ENCODE measurements at places on chromosomes 2 and 18.
A peak's percentile ranks its signal among the peaks of the same experiment; 100 is the strongest.

DNA sequence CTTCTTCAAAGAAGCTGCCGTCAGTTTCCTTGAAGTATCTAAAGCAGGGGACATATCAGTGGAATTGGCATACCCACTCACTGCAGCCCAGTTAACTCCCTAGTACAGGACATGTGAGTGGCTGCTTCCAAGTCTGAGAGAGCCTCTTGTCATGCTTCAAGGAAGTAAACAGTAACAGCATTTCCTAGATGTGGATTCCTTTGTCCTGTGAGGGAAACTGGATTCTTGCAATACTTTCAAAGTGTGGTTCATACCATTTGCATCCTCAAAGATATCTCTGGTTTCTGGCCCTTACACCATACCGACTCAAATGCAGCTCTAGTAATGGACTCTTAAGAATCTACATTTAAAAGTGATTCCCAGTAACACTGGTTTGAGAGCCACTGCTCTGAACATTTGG lies 87.2 kb downstream of the ESCO1 start:
- DNase-seq = no peak

GRCh38 chr2:220188031-220188430 lies 560.6 kb downstream of the SLC4A3 start:
- no peak for DNase-seq

DNA sequence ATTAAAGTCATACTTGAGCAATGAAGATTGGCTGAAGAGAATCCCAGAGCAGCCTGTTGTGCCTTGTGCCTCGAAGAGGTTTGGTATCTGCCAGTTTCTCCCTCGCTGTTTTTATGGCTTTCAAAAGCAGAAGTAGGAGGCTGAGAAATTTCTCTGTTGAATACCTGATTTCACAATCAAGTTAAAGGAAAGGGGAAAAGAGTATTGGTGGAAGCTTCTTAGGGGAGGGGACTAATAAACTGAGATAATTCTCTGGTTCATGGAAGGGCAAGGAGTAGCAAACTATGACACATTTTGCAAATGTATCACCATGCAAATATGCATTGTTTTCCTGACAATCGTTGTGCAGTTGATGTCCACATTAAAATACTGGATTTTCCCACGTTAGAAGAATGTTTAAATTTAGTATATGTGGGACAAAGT lies at the start of gene IL1B:
Gene IL1B, minus strand, starts transcription at position 85 of the 423 bp plus-strand sequence. CDS start 550 bp downstream, outside the sequence.
- peak; percentile 40 for DNase-seq

DNA sequence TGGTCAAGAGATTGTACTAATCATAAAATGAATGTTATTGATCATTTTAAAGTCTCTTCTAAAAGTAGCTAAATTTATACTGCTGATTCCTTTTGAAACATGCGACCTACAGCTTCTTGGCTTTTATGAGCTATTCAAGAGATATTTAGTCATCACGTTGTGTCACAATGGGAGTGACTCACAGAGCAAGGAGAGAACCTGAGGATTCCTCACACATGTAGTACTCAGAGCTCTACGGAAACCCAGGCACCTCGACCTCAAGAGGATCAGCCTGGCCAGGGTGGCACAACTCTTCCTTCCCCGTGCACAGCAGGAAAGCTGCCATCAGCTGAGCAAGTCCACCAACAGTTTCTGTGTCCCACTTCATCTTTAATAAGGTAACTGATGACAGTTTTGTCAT lies at the start of gene DHRS9:
Gene DHRS9, plus strand, starts transcription at position 223 of the 400 bp plus-strand sequence. CDS start 12,019 bp downstream, outside the sequence.
- no peak for DNase-seq

- no peak for DNase-seq
Observed at GRCh38 chr18:78915446-78916008, 64.1 kb upstream of the SALL3 start.

DNA sequence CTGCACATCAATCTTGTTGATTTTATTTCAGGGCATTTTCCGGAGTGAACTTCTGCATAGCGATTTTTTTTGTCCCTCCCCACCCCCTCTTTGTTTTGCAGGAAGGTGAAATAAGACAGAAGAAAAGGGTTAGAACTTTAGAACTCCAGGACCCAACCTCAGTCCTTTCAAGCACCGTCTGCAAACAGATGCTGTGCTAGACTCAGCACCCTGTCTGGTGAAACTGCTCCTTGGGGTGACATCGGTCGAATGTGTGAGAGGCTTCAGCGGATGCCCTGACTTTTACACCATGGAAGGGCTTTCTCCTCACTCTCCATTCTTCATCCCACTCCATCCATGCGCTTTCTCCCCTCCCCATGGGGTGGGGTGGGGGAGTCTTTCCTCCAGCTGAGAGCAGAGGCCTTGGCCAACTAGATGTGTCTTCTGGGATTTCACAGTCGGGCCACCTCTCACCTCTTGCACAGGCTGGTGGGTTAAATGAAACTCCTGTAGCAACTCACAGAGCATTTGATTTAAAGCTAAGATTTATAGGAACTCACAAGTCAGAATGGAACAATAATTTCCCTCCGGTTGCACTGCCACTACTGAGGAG lies 43.3 kb upstream of the EDAR start:
- DNase-seq = no peak

- DNase-seq = no peak
Observed at GRCh38 chr2:207251022-207251421, 85.3 kb upstream of the KLF7 start.

DNA sequence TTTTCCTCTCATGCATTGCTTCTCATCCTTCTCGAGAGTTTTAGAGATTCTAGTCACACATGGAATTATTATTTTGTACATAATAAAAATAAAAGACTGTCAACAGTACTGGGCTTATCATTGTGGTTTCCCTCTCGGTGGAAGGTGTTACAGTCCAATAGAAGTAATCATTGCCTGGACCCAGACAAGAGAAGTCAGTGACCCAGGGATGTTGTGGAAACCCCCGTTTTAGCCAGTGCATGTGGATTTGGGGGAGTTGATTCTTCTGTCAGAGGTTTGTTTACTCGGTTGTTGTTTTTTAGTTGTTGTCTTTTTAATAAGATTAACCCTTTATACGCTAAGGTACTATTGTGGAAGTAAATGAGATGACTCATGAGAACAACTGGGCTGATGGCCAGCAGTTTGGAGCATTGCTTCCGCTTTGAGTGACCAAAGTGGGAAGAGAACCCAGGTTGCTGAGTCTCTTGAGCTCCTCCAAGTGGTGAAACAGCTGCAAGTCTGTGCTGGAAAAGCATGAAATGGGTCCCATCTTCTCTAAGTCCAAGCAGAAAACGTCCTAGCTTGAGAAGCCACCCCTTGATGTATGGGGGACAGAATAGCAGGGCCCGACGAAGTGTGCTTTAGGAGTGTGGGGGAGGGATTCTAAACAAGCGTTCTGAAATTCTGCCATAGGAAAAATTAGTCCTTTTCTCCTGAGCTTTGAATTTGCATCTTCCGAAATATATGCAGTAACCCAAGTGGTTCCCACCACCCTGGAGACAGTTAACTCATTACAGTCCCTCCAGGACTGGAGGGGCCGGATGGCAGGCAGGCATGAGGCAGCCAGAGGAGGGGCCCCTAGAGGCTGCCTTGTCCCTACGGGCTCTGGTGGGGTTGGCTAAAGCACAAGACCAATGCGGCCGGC lies 61.8 kb upstream of the GPR45 start:
- peak; percentile 56 for DNase-seq

DNA sequence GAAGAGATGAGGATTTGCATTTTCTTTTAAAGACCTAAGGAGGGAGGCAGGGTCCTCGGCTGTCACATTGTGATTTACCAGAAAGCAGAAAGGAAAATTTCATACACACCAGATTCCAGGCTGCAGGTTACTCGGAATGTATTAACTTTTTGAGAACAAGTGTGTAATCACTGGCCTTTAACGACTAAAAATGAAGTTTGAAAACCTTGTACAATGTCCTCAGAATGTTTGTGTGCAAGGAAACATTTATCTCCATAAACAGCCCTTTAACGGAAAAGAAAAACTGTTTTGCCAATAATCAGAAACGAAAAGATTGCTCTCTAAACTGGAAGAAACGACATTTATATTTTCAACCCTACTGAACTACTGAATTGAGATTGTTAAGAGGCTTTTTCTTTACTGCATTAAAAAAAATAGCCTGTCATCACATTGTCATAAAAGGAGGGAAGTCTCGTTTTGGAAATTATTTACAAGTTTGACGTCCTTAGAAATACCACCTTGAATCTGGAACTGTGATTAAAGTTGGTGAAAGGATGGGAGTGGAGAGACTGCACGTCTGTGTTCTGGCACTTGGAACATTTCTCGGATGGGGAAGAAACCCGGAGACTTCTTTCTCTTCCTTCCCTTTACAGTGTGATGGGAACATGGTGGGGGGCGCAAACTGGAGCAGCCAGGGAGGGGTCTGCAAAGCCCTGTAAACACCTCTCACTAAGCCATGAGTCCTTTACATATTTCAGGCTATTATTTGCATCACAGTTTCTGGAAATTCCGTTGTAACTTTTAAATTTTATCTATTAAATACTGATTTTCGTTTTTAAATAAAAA lies 134.1 kb upstream of the SIX3 start:
- no peak for DNase-seq

DNA sequence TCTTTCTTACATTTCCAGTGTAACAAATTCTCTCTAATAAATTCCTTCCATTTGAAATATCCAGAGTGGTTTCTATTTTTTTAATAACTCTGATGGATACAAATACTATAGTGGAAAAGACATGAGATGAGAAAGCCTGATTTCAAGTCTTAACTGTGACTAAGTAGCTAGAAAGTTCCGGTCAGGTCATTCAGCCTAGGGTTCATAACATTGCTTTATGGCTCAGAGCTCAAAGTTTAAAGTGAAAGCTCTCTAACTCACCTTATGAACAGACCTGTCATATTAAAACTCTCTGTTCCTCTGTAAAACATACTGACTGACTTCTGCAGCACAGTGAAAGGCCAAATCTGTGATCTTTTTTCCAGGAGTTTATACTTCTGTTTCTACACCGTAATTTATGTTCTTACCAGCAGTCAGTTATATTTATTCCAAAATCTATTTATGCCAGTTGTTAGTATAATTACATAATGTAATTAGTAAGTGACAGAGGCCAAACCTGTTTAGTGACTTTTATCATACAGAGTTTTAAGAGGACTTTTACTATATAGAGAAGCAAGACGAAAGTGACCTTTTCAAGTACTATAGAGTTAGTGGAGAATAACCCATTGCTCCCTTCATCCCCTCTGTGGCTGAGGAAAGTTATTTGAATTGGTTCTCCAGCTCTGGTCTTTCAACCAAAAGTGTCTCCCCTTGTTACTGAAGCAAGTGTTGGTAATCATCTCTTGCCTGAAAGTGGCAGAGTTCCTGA lies 118.8 kb upstream of the PDE1A start:
- no peak for DNase-seq

GRCh38 chr18:55381277-55381676 lies 206.7 kb downstream of the TCF4 start:
- no peak for DNase-seq

DNA sequence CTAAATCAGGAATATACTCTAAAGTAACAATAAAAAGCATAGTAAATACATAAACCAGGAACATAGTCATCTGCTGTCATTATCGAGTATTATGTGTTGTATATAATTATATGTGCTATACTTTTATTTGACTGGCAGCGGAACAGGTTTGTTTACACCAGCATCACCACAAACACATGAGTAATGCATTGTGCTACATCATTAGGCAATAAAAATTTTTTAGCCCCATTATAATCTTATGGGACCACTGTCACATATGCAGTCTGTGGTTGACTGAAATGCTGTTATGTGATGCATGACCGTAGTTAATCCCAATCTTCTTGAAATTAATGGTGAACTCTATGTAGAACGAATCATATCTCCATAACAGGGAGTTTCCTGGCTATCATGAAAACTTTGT lies 136.7 kb upstream of the ZFP36L2 start:
- no peak for DNase-seq

DNA sequence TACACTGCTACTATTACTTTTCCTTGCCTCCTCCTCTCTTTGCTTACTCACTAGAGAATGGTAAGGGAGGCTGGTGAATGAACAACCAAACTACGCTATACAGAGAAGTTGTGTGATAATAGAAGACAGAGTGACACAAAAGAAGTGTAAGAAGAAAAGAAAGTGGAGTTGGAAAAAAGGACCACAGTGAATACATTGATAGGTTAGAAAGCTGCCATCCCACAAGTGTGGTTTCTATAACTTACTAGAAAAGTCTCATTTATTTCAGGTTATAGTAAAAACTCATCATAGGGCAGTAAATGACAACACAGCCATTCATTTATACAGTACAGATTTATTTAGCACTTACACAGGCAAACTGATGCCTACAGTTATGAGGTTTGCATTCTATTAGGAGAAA lies 77.3 kb downstream of the TTC21B start:
- DNase-seq = no peak

DNA sequence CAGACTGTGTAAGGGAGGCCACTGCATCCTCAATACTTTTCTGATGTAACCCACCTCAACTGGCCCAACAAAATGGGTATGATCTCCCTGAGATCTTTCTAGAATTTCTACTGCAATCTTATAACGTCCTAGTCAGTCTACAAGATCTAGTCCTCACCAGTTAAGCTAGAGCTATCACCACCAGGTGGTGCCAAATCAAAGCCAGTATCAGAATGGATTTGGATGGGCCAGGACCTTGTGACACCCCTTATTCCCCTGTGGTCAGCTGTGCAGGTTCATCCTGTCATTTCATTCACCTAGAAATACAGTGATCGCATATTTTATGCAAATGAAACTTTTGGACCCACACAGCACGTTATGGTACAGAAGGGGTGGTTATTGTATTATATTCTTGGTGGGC lies 90.3 kb downstream of the OLA1 start:
- peak; percentile 89 for DNase-seq

- no peak for DNase-seq
Observed at GRCh38 chr2:240811346-240812300, 8.4 kb downstream of the KIF1A start.

- no peak for DNase-seq
Observed at GRCh38 chr2:31539505-31539904, 41.2 kb downstream of the SRD5A2 start.

DNA sequence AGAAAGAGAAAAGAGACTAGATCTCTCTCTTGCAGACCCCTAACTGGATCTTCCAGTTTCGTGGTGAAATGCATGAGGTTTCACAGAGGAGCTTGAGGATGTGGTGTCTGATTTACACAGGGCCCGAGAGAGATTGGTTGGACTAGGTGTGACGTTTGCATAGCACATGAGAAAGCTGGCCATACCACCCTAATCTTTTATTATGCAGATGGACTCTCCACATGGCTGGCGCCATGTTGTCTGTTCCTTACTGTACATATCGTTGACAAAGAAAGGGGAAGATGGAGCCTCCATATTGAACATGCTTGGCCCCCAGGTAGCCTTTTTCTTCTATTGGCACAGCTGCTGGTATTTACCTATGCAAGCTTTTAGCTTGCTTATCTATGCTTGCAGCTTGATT lies 27.5 kb upstream of the PGAP1 start:
- DNase-seq = no peak

DNA sequence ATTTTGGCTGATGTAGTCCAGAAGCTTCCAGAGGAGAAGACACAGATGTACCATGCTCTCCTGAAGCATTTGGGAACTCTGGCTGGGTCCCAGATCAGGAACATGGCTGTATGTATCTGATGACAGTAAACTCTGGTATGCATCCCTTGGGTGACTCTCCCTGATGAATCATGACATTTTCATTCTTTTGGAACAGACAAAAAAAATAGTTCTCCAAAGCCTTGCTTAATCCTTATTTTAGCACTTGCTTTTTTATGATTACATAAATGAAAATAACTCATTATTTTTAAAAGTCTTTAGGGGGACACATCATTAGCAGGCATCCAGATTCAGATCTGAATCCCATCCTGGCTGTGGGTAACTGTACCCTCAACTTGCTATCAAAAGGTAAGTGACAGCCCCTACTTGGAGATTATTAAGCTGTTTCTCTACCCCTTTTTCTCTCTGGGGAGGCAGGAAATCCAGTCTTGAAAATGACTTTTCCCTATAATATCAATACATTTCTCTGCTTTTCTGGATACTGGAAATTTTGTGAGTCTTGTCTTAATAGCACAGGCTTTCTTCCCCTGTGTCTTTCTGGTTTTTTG lies 23.3 kb downstream of the AOX1 start:
- no peak for DNase-seq

- DNase-seq = no peak
Observed at GRCh38 chr2:170456914-170457313, 258.2 kb upstream of the SP5 start.

Measured in Karpas-422 (cell line).